ENCODE measurements at places on chromosomes 1 and 21.

- no peak for DNase-seq
These were observed 276.7 kb downstream of the PTPRC start for GRCh38 chr1:198915327-198916231.

DNA sequence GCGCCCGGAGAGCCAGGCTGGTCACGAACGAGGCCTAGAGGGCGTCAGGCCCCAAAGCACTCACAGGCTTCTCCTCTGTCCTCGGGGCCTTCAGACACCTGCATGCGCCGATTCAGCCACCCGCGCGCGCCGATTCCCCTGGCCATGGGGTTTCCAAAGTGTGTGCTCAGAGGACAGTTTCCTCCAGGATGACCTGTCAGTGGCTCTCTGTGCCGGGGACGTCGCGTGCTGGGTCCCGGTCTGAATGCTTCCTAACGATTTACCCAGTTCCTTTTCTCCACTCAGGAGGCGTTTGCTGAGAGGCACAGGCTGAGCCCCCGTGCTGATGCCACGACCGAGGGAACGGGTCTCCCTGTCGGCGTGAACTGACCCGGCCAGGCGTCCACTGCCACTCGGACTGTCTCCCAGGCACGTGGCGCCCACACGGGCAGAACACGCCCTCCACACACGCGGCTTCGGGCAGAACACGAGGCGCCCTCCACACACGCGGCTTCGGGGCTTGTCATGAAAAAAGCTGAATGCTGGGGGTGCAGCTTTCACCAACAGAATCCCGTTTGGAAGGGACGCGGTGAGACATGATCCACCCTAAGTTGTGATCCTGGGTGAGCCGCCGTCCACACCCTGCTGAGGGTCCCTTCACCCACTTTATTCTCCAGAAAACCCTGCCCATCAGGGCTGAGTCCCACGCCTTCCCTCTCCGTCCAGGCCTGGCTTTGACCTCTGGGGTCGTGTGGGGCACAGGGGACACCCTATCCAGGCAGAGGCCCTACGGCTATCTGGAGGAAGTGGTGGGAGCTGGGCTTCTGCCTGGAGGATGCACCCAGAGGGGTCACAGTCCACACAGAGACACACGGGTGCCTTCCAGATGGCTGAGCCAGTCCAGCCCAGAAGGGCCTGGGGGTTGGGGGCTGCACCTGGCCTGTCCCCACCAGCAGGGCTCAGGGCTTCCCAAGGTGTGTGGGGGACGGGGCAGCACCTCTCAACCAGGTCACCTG, 56.1 kb downstream of the COL6A1 start:
- no peak for DNase-seq

GRCh38 chr1:17690906-17691634, 64.1 kb upstream of the ACTL8 start:
- no peak for DNase-seq

DNA sequence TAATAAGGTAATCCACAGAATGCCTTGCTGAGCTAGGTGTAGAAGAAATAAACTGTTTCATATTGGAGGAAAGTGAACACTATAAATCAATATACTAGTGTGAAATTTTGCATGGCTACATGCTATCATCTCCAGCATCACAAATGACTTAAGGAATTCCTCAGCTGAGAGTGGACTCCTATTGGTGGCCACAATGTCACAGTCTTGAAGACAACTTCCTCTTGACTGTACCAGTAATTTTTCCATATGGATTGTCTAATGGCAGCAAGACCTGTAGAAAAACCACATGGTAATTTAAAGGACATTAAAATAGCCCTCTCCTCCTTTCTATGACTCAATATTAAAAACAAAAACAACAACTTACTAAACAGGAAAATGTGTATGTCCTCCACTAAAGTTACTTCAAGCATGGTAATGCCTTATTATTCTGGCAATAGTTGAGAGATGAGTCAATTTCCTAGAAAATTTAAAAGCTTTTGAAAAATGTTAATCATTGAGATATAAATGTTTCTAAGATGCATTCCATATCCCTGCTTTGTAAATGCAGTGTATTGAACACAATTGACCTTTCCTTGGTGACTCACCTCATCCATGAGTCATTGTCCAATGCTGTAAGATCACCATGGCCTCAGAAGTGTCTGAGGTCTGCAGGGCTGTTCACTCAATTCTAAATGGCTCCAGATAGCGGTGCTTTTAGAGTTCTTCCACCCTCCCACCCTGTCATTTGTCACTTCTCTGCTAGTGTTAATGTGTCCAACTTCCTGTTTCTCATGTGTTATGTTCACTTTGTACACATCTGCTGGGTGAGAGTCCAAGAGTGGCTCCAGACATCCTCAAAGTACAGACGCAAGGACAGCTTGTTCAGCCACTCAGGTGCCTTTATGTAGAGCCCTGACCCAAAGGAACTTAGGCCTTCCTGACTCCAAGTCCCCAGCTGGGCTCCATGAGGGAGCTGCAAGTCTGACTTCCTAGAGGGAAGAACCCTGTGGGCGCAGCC, 32.8 kb upstream of the DNASE2B start:
- no peak for DNase-seq

GRCh38 chr1:199282751-199283305, 644.0 kb downstream of the PTPRC start:
- DNase-seq = no peak

DNA sequence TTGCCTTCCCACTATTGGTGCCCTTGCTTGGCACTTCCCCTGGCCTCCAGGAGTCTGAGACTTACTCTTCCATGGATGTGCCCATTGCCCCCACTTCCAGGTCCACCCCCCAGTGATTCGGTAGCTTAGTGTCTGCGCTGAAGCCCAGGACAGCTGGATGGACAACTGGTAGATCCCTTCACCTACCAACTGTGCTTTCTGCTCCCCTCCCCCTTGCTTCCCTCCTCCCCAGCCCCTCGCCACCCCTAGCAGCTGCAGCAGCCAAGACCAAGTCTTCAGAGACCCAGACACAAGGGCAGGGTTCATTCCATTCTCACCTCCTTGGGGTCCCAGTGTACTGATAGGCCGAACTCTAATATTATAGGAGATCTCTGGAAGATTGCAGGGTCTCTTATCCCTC, 6.9 kb downstream of the LMNA start:
- DNase-seq = no peak

- DNase-seq = no peak
These were observed 480.2 kb downstream of the COL11A1 start for GRCh38 chr1:102628109-102628613.

Data from right atrium auricular region (tissue), 2 donors.